H1 (cell line): ENCODE measurements at places on chromosomes 1 and 21. TPM values are rescaled to one million over a fixed set of nuclear protein-coding genes. Genes with fewer than 3 reads are reported as not detected.

- no peaks in the 10 kb centered on the region for H3K36me3 ChIP-seq
- DNase-seq: no peak
- H3K27ac ChIP-seq: no peak overlapping the region
- H3K4me1 ChIP-seq: peaks cover 15% of the 10 kb centered on the region; the same call in 1 of the 2 replicates
Measured at GRCh38 chr1:14759042-14759818, 160.7 kb downstream of the KAZN start.

DNA sequence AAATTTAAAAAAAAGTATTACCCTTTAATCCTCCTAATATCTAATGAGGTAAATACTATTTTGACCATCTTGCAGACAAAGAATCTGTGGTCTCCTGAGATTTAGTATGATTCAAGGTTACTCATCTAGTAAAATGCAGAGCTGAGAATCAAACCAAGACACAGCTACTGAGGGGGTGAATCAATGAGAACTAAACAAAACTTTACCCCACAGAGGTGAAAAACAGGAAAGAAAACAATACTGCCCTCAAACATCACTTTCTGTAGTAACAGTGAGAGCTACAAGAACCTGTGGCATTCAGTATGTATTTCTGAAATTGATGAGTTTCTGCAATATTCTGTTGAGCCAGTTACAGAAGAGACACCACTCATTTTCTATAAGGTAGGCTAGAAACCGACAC lies 85.1 kb downstream of the JAK1 start:
- H3K27ac ChIP-seq: no peak overlapping the region
- no peaks in the 10 kb centered on the region for H3K36me3 ChIP-seq
- no peak overlapping the region for H3K4me3 ChIP-seq
- no peaks in the 10 kb centered on the region for H3K27me3 ChIP-seq
- H3K4me1 ChIP-seq: peaks cover under 1% of the 10 kb centered on the region; the same call in 1 of the 2 replicates

DNA sequence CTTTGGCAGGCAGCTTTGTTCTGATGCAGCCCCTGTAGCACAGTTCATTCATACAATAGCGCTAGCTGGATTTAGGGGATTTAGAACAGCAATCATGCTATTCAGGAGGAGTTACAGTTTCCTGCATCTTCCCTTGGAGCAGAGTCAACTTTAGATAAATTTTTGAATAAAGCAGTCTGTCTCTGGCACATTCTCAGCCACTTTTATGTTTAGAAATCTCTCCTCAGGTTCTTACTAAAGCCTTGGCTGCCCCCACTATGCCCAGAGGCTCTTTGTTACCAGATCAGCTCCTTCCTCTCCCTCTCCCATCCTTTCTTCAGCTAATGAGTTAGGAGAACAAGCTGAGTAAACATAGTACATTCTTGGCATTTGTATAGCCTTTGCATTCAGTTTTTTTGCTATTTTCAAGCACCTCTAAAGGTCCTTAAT lies 17.0 kb upstream of the PIGC start:
- no peak overlapping the region for H3K4me3 ChIP-seq
- no peak for DNase-seq
- no peaks in the 10 kb centered on the region for H3K36me3 ChIP-seq

GRCh38 chr1:195275710-195276109 lies 1332.5 kb downstream of the KCNT2 start:
- no peak overlapping the region for H3K4me3 ChIP-seq
- H3K4me1 ChIP-seq: no peaks in the 10 kb centered on the region
- H3K27me3 ChIP-seq: no peaks in the 10 kb centered on the region
- H3K36me3 ChIP-seq: no peaks in the 10 kb centered on the region
- DNase-seq: no peak

DNA sequence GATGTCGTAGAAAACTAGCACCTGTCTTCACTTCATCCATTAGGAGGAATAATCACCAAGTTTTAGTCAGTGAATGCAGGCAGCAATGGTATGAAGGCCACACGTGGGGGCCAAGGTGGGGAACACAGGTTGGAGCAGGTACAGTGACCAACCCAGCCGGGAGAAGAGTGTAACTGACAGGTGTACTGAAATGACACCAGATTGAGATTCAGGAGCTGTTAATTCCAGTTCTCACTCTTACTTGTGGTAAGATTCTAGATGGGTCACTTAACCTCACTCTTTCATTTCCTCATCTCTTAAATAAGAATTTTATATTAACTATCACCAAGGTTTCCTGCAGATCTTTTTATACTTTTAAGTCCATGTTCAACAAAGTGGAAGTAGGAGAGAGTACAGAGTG lies 206.2 kb upstream of the PTBP2 start:
- no peak overlapping the region for H3K27ac ChIP-seq
- peaks cover 3% of the 10 kb centered on the region; the same call in 1 of the 2 replicates for H3K4me1 ChIP-seq
- no peak for DNase-seq
- no peak overlapping the region for H3K4me3 ChIP-seq
- H3K36me3 ChIP-seq: no peaks in the 10 kb centered on the region

GRCh38 chr1:60087681-60088080 lies 14.1 kb upstream of the C1orf87 start:
- no peaks in the 10 kb centered on the region for H3K4me1 ChIP-seq
- no peaks in the 10 kb centered on the region for H3K36me3 ChIP-seq

DNA sequence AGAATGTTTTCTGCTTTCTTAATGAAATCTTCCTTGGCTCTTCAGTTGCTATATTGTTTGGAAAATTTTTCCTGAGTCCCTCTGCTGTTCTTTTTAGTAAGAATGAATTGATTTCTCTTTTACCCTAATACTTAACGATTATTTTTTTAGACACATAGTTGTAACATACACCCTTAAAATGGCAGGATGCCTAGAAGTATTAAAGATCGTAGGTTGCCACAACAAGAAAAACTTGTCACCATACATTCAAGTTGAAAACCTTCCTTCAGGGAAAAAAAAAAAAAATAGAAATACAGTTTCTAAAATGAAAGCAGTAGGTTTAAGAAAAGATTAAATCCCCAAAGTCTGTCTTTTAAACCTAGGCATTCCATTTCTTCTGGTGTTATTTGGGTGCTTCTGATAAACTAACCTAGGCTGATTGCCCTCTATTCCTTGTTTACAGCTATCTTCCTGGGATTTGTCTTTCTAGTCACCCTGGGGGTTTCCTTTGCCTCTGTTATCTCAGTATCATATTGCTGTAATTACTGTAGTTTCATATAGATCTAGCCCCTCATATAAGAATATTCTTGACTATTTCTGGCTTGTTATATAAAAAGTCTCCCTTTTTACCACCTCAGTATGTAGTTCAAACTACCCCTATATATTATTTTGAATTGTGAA lies 16.8 kb downstream of the SUCO start:
- no peak for DNase-seq
- H3K4me1 ChIP-seq: no peaks in the 10 kb centered on the region
- no peak overlapping the region for H3K4me3 ChIP-seq
- no peaks in the 10 kb centered on the region for H3K27me3 ChIP-seq

DNA sequence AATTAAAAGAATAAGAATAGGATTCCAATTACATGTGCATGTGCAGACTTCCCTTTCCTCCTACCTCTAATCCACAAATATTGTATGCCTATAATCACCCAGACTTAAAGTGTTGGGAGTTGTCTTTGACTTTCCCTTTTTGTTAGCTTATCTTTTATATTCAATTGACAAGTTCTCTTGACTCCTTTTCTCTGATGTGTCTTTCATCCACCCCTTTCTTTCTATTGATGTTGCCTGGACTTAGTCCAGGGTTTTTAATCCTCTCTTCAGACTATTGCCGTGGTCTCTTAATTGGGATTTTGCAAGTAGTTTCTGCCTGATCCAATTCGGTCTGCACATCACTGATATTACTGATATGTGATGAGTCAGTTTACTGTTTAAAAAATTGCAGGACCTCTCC lies 170.9 kb downstream of the LHX8 start:
- no peak for DNase-seq
- no peaks in the 10 kb centered on the region for H3K4me1 ChIP-seq
- H3K4me3 ChIP-seq: no peak overlapping the region
- no peaks in the 10 kb centered on the region for H3K36me3 ChIP-seq
- H3K27ac ChIP-seq: no peak overlapping the region

DNA sequence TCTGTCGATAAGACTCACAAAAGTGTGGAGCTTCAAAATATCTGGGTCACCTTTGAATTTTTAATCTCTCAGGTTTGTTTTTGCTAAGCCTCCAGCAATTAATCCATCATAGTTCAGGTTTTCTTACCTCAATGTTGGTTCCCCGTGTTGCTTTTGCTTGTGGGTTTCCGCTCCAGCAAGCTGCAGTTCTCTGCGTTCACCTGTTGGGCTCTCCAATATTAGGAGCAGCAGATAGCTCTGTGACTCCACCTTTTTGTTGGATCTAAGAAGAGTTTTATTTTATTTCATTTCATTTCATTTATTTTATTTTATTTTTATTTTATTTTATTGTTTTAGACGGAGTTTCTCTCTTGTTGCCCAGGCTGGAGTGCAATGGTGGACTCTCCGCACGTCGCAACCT lies 335.5 kb downstream of the COL11A1 start:
- H3K4me3 ChIP-seq: no peak overlapping the region
- H3K4me1 ChIP-seq: peaks cover 4% of the 10 kb centered on the region; the same call in 1 of the 2 replicates
- no peak for DNase-seq
- H3K36me3 ChIP-seq: no peaks in the 10 kb centered on the region

- no peak overlapping the region for H3K27ac ChIP-seq
- no peak for DNase-seq
- no peaks in the 10 kb centered on the region for H3K36me3 ChIP-seq
- no peaks in the 10 kb centered on the region for H3K27me3 ChIP-seq
- H3K4me1 ChIP-seq: no peaks in the 10 kb centered on the region
Measured at GRCh38 chr1:3729594-3730542, 22.4 kb upstream of the CCDC27 start.

DNA sequence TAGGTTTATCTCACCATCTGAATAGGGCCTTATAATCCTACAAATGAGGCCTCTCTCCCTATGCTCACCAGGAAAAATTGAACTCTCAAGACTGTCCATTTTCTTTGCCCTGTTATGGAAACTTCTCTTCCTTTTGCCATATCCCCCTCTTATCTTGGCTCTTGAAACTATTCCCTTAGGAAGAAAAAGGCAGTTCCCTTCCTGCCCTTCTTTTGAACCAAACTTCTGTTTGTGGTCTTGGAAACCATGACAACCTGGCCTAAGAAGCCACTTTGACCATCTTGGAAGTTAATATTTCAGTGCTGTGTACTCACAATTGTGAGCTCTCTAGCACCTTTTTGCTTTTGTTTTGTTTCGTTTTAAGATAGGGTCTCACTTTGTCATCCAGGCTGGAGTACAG lies 40.0 kb downstream of the ATP2B4 start:
- no peaks in the 10 kb centered on the region for H3K36me3 ChIP-seq
- H3K27me3 ChIP-seq: no peaks in the 10 kb centered on the region
- H3K4me1 ChIP-seq: peaks cover 2% of the 10 kb centered on the region; the same call in 1 of the 2 replicates

- DNase-seq: no peak
- H3K27ac ChIP-seq: no peak overlapping the region
- peaks cover 3% of the 10 kb centered on the region; the same call in 1 of the 2 replicates for H3K36me3 ChIP-seq
- no peak overlapping the region for H3K4me3 ChIP-seq
- H3K4me1 ChIP-seq: no peaks in the 10 kb centered on the region
- H3K27me3 ChIP-seq: no peaks in the 10 kb centered on the region
Measured at GRCh38 chr1:196464480-196464941, 143.7 kb downstream of the KCNT2 start.

DNA sequence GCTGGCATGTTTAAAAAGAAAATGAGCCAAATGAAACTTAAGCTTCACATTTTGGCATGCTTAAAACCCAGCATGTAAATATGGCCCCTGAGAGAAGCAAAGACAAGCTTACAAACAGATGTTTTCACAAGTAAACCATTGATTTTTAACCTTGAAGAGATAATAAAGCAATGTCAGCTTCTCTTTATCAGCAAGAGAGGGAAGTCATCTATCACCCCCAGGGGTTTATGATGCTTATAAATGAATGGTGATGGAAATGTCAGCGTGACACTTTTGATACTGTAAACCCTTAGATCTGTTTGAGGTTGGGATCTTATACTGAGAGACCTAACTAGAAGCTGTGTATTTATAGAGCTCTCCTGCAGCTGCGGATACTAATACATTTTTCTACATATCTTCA lies 471.3 kb downstream of the PLA2G4A start:
- no peaks in the 10 kb centered on the region for H3K27me3 ChIP-seq
- no peak for DNase-seq
- no peaks in the 10 kb centered on the region for H3K36me3 ChIP-seq
- no peak overlapping the region for H3K27ac ChIP-seq
- no peak overlapping the region for H3K4me3 ChIP-seq

DNA sequence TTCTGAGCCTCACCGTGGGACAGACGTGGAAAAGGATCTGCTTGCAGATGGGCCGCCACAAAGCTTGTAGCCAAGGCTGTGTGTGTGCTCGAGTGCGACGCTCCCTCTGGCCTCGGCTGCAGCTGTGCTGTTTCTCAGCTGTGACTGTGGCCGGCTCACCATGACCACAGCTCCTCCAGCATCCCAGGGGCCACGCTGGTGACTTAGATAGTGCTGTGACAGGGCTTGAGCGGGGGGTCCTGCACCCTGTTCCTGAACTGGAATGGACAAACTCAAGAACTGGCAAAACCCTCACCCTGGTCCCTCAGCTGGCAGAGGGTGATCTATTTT lies 17.4 kb upstream of the ACTRT2 start:
- H3K4me3 ChIP-seq: no peak overlapping the region
- no peak for DNase-seq
- H3K36me3 ChIP-seq: no peaks in the 10 kb centered on the region
- H3K27ac ChIP-seq: no peak overlapping the region
- H3K27me3 ChIP-seq: no peaks in the 10 kb centered on the region
- no peaks in the 10 kb centered on the region for H3K4me1 ChIP-seq

DNA sequence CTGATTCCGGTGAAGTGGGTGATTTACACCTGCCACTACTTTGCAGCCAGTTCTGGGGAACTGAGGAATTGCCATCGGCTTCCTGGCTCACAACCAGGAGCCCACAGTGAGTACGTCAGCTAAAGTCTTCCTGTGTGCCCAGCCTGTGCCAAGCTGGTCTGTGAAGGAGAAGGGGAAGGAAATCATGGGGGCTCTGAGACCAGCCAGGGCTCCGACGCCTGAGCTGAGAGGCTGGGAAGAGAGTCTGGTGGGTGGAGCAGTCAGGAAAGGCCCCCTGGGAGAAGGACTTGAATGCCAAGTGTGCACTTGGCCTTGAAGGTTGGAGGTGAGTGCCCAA lies 1.2 kb downstream of the LURAP1 start:
- no peaks in the 10 kb centered on the region; the same call in 1 of the 2 replicates for H3K4me1 ChIP-seq
- H3K27me3 ChIP-seq: no peaks in the 10 kb centered on the region
- H3K36me3 ChIP-seq: no peaks in the 10 kb centered on the region

DNA sequence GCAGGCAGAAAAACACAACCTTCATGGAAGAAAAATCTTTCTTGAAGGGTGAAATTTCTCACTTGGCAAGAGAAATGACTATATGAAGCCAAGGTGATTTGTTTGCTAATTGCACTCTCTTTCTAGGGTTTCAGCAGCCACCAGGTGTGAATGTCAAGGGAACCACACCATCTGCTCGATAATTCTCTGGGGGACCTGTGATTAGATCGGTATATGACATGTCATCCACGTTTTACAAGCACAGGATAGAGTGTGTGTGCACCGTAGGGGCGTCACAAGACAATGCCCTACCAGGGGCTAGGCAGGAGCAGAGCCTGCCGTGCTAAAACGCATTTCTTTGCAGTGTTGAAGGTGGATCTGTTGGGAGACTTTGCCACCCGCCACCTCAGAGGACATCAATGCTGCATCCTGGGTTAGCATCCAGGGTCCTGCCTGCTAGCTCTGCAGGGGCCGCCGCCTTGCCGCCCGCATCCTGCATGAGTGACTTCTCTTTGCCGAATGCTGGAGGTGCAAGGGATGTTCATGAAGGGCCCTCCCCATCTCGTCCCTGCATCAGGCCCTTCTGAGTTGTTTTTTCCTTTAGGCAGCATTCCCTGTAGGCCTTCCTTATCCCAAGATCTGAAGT lies 37.8 kb upstream of the CCSAP start:
- H3K27ac ChIP-seq: no peak overlapping the region
- H3K4me3 ChIP-seq: 0 out of 2 replicates have a peak overlapping the region, but pooled peaks have one; percentile 5

Gene CD1B
- total RNA-seq: not detected in 2 replicates

Gene MAGOH
- 74.3 and 74.5 TPM in 2 replicates for total RNA-seq

Gene INAVA
- total RNA-seq: 43.4 and 46.8 TPM in 2 replicates

Gene NUDT4B
- total RNA-seq: not detected in 2 replicates

Gene KRTAP19-3
- not detected in 2 replicates for total RNA-seq

Gene SGIP1
- 2.0 and 2.1 TPM in 2 replicates for total RNA-seq

Gene LENEP
- 1.2 and 1.3 TPM in 2 replicates for total RNA-seq

Gene OR2T11
- total RNA-seq: not detected in 2 replicates

Gene PLEKHA6
- 17.0 and 20.2 TPM in 2 replicates for total RNA-seq

Gene VAV3
- total RNA-seq: 7.9 and 10.4 TPM in 2 replicates
